Suppressor macrophage treated with lipopolysaccharide for 1 hour (primary cell): ENCODE measurements at places on chromosomes 11 and 22.

GRCh38 chr11:11010624-11011127, 152.8 kb upstream of the ZBED5 start:
- peak; percentile 64 for DNase-seq

- no peak for DNase-seq
Observed at GRCh38 chr11:3775736-3776406, 21.5 kb downstream of the NUP98 start.

- no peak for DNase-seq
Observed at GRCh38 chr22:26597026-26597425, 7.1 kb upstream of the TPST2 start.

- DNase-seq = peak; percentile 10
Observed at GRCh38 chr11:121024989-121025388, 1.1 kb downstream of the TBCEL start.

GRCh38 chr11:17711836-17712235, 7.5 kb upstream of the MYOD1 start:
- DNase-seq = no peak

DNA sequence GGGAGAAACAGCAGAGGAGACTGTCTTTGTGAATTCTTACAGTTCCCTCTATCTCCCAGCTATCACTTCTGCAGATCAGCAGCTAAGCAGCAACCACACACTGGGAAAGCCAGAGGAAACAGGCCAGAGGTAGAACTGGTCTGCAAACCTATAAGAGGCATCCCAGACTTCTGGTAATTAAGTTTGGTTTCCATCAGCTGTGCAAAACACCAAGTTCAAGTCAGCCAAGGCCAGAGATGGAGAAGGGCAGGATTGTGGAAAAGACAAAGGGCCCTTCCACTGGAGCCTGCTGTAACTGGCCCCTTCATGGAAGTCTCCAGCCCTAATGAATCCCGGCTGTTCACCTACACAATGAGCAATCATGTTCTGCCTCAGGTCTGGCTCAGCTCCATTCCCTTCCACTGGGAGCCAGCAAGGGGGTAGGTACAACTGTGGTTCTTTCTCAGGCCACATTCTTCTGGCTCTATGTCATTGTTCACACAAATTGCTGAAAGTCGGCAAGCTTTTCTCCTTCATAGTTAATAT, 4.6 kb upstream of the PAMR1 start:
- DNase-seq = no peak

DNA sequence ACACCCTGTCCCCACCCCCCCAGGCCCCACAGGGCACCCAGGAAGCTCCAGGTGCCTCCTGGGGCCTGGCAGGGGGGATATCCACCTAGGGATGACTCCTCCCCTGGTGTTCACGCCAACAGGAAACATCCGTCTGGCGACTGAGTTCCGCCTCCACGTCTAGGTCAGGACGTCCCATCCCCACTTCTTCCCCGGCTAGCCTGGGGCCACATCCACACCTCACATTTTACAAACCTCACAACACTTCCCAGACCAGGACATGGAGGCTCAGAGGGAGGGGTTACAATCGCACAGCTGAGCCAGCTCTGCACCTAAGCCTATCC, 21.0 kb downstream of the MAFF start:
- no peak for DNase-seq

DNA sequence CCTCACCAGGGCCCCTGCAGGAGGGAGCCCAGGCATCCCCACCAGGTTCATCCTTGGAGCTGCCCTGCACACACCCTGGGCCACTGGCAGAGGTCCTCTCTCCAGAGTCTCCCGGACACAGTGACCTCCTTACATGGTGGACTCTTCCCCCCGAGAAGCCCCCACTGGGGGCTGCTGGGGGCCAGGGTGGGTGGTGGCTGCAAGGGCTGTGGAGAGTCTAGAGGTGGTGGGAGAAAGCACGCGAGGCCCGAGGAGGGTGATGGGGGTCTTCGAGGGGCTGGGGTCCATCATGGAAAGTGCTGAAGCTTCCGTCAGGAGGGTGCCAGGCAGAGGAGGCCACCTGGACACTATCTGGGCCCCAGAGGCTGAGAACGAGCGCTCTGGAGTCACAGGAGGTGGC, 17.6 kb downstream of the PGA5 start:
- no peak for DNase-seq

- DNase-seq = peak; percentile 26
Observed at GRCh38 chr11:125941619-125942611, 3.9 kb upstream of the VSIG10L2 start.

GRCh38 chr22:48866906-48867681, 960.6 kb downstream of the BRD1 start:
- DNase-seq = no peak

DNA sequence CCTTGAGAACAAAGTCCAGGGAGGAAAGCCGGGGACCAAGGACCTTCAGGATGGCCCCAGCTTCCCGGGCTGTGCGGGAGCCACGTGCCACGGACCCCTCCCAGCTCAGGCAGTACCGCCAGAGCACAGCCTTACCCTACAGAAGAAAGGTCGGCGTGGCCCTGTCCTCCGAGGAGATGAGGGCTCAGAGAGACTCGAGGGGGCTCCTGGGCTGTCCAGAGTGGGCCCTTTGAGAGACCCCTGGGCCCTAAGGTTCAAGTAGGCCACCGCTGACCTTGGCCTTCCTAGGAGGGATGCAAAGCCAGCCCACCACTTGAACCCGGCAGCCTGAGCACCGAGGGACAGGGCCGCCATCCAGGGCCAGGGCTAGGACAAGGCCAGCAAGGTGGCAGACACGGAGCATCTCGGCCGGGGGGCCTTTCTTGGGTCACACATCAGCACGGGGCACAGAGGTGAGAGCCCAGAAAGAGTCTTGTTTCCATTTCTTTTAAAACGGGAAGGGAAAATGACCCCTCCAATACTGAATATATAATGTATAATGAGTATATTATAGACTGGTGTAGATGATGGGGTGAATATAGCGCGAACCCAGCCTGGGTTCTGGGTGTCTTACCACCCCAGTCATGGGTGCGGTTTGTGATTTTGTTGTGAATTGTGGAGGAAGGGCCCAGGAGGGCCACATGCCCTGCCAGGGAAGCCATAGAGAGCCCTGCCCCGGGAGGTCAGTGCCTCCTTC, 34.4 kb upstream of the PPARA start:
- DNase-seq = no peak

- no peak for DNase-seq
Observed at GRCh38 chr11:31813391-31814175, 2.5 kb upstream of the PAX6 start.

GRCh38 chr11:278001-278951, at the start of gene NLRP6:
Gene NLRP6 (plus strand): TSS chr11:278407. CDS start chr11:278570, 163 bp downstream.
- no peak for DNase-seq

GRCh38 chr22:25485626-25486545, 78.6 kb upstream of the GRK3 start:
- no peak for DNase-seq

- DNase-seq = peak; percentile 13
Observed at GRCh38 chr11:94449029-94449428, 44.6 kb downstream of the MRE11 start.

- DNase-seq = no peak
Observed at GRCh38 chr11:128775468-128775867, 81.6 kb downstream of the FLI1 start.

GRCh38 chr22:18984564-18984963, 48.5 kb upstream of the PRODH start:
- no peak for DNase-seq

DNA sequence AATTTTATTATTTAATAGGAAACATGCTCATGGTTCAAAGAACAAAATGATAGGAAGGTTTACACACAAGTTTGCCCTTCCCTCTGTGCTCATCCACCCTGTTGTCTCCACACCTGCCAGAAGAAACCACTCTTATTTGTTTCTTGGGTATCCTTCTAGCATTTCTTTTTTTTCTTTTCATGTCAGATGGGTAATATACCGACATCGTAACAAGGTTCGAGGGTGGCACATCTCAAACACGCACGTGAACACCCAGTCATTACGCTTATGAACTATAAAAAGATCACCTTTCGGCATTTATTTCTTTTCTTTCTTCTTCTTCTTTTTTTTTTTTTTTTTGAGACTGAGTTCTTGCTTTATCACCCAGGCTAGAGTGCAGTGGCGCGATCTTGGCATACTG, 70.5 kb downstream of the UBASH3B start:
- no peak for DNase-seq

DNA sequence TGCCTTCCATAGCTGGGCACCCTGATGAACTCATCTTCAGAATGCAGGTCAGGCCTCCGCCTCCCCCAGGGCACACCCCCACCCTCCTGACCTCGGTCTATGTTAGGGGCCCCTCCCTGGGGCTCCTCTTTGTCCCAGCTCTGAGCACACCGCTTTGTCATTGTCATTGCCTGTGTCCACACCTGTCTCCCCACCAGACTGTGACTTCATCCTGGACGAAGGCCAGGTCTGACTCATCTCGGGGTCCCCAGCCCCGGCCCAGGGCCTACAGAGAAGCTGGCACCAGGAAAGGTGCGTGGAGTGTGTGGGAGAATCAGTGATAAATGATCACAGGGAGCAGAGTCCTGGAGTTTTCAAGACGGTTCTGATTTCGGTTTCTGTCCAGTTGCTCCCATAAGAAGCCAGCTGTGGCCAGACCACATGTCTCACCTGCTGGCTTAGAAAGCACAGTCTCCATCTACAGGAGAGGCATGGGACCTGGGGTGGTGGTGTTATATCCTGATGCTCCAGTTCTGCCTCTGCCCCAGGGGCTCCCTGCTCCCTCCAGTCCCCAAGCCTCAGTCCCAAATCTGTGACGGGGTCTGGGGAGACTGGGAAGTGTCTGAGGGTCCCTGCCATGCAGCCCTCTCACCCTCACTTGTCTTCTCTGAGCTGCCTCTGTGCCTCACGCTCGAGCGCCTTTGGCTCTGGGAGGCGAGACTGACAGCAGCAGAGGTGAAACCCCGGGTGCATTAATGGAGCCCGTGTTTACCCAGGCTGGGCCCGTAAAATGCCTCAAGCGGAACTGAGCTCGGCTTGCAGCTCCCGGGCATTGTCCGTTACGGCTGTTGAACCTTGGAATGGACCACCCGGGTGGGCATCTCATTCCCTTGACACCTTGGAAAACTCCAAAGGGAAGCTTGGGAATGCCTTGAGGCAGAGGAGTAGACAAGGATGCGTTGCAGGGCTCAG, 85.5 kb upstream of the WNT11 start:
- DNase-seq = no peak

GRCh38 chr11:67409261-67409666, 5.4 kb downstream of the TBC1D10C start:
- no peak for DNase-seq

DNA sequence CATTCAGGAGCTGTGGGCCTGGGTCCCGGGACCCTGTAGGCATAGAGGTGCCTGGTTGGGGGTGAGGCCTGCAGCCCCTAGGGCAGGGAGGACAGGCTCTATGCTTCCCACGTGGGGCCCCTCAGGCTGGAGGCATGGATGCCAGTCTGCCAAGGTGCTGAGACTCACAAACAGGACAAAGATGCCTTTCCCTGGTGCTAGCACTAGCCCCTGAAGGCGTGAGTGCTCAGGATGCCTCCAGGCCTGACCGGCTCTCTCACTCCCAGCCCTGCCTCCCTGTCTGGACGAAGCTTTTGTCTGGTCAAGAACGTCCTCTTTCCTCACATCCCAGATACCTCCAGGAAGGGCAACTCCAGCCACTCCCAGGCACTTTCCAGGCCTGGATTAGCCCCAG, 2.1 kb downstream of the CDC42BPG start:
- no peak for DNase-seq

DNA sequence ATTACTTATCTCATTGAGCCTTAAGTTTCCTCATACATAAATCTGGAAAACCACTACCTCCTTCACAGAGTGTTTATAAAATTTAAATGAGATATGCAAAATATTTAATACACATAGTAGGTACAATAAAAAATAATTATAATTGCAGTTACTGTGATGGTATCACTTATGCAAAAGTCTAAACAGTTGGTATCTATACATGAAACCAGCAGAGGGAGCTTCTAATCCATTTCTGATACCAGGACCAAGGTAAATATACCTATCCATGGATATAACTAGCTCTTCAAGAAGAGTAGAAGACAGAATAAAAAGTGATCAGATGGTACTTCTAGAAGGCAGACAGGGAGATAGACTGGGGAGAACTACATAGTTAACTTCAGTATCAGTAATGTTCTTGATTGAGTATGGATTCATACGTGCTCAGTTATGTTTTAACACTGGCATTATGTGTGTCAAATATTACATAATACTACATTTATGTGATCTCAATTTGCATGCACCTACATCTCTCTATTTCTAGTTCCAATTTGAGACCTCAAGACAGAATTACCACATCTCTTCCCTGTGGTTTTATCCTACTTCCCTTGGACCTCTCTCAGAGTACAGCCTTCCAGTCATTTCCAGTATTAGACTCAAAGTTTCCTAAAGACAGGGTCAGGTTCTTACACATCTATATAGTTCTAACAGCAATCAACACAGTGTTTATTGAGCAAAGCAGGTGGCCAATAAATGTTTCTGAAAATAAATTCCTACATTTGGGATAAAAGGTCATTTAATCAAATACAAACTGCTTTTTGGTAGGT, 13.7 kb upstream of the TSG101 start:
- peak; percentile 27 for DNase-seq

GRCh38 chr11:92791886-92792285, 177.6 kb upstream of the MTNR1B start:
- DNase-seq = no peak

DNA sequence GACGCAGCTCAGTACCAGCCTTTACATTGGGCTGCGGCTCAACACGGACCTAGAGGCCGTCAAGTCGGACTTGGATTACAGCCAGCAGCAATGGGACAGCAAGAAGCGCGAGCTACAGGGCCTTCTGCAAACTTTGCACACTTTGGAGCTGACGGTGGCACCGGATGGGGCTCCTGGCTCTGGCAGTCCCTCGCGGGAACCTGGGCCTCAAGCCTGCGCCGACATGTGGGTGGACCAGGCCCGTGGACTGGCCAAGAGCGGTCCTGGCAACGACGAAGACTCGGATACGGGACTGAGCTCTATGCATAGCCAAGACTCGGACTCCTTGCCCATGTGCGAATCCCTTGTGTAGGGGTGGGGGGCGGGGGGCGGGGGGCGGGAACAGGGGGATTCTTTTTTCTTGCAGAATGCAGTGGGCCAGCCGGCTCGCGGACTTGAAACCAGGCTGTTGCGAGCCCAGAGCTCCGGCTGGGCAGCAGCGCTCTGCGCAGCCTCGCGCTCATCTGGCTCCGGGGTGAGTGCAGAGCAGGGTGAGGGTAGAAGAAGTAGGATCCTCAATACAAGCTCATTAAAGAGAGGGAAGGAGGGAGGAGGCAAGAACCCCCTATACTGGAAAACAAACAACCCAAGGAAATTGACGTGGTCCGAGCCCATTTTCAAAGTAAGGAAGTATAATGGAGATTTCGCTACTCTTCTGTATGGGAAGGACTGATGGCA, 1.8 kb downstream of the RASSF10 start:
- DNase-seq = no peak

- no peak for DNase-seq
Observed at GRCh38 chr22:28900379-28900925, 17.1 kb downstream of the ZNRF3 start.

GRCh38 chr11:86180423-86180822, 64.1 kb upstream of the EED start:
- DNase-seq = peak; percentile 49
